ENCODE measurements at places on chromosomes 3 and 15.
A peak's percentile ranks its signal among the peaks of the same experiment; 100 is the strongest.

GRCh38 chr15:92706201-92706600 is 50.6 kb upstream of the FAM174B start:
- no peak for DNase-seq

DNA sequence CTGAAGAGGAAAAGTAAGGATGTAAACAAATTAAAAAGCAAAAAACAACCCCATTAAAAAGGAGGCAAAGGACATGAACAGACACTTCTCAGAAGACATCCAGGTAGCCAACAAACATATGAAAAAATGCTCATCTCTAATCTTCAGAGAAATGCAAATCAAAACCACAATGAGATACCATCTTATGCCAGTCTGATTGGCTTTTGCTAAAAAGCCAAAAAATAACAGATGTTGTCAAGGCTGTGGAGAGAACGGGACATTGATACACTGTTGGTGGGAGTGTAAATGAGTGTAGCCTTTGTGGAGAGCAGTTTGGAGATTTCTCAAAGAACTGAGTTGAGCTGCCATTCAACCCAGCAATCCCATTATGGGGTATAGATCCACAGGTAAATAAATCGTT is 18.6 kb upstream of the RGMA start:
- no peak for DNase-seq

GRCh38 chr3:4948395-4948794 is 30.8 kb upstream of the BHLHE40 start:
- no peak for DNase-seq

- DNase-seq: no peak
These were observed 81.9 kb downstream of the PDE8A start for GRCh38 chr15:85063522-85064079.

GRCh38 chr3:15102256-15102655 is 3.3 kb upstream of the RBSN start:
- no peak for DNase-seq

DNA sequence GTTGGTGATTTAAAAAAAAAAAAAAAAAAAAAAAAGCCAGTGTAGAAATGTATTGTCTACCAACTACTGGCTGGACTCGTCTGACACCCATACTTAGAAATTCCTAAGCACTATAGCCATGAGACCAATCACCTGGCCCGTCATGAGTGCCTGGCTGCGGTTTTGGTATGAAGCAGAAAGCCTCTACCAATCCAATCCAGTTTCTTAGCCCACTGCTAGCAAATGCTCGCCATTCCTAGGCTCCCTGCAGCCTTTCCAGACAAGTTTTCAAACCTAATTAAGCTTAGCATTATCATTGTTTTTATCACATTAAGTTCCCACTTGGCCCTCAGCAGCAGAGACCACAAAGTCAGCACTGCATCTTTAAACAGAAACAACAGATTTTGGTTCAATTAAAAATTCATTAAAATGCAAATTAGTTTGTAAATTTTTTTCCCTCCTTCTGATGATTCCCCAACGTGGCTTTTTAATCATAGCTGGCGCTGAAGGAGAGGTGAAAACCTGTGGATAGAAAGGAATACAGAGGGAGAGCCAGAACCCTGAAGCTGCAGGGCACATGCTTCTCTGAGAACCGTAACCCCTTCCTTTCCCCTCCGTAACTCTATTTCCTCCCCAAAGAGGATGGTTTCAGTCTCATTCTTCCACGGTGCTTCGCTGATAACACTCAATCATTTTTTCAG is 32.2 kb upstream of the ST8SIA2 start:
- DNase-seq: no peak

DNA sequence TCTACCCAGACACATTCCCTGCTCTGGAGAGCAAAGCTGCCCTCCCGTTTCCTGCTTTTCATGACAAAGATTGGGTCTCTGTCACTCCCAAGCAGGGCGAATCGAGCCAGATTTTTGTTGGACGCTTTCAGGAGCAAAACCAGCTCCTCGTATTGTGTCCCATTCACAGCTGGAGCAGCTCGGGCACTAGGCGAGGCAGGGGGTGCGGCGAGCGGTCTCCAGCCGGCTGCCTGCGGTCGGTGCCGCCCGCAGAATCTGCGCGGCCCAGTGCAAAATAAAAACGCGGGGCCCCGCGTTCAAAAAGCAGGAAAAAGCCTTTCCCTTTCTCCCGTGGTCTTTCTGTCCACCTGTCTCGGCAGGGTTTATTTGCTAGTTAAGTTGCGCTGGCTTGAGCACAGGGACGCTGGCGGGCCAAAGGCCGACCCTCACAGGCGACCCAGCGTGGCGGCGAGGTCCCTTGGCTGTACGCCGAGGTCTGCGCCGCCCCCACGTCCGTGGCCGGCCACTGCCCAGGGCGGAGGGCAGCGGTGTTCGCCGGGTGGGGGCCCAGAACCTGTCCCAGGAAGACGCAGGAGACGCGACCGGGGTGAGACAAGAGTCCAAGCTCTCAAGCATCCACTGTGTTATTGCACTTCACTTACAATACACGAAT is 71.2 kb downstream of the CYP19A1 start:
- DNase-seq: no peak

DNA sequence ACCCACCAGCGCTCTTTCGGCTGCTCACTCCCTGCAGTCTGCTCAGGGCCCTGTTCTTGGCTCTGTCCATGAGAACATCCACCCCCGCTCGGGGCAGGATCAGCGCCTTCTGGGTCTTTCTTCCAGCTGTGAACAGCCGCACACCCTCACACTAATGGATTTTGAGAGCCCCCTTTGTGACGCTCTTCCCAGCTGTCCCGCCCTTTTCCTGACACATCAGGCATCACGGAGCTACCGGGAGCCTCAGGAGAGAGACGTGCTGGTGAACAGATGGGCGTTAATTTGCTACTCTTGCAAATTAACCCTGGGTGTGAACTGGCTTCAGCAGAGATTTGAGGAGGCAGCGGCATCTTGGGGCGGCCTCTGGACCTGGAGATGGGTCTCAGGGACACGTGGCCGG is 113.0 kb downstream of the TMEM266 start:
- DNase-seq: peak; percentile 58

- no peak for DNase-seq
These were observed 109.4 kb upstream of the SAMMSON start for GRCh38 chr3:69890084-69890483.

- no peak for DNase-seq
These were observed 11.5 kb upstream of the SPPL2A start for GRCh38 chr15:50777042-50777441.

DNA sequence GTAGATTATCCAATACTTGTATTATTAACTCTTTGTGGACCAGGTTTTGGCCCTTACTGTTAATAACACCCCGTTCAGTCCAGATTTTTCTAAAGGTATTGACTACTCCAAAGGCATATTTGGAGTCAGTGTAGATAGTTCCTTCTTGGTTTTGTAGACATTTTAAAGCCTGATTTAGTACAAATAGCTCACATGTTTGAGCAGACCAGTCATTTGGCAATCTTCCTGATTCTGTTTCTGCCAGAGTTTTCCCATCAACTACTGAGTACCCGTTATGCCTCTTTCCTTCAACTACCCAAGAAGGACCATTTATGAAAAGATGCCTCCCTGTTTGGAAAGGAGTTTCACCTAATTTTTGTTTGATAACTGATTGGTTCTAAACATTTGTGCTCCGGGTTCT is 82.0 kb downstream of the CHCHD4 start:
- no peak for DNase-seq

DNA sequence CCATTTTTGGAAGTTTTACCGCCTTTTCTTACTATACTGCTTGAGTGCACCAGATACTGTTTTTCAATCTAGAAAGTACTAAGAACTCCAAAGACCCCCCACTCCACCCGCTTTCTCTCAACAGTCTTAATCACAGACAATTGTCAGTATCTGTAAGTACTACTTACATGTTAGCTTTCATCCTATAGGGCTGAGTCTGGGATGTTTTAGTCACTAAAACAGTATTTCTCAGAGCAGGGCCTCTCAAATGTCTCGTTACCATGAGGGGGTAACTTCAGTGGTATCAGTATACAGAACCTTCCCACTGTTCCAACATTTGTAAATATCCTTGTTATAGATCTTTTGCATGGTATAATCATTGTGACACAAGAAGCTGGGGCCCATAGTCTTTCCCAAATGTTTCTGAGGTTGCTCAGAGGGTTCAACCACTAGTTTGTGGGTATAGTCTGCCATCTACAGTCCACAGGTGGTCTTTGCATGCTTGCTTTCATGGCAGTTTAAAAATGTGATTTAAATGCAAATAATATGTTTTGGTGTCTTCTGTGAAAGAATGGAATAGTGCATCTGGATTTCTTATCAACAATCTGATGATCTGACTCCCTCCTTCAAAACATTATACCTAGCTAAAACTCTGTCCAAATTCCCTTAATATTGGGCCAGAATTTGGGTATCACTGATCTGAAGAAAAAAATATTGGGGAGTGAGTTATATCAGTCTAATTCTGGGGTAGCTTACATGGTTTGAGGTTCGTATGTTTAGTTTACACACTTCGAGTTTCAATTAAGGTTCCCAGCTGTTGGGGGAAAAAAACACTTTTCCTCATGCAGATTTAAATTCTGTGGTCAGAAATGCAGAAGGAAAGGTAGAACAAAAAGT is 18.0 kb upstream of the DNAJC13 start:
- DNase-seq: peak; percentile 37

DNA sequence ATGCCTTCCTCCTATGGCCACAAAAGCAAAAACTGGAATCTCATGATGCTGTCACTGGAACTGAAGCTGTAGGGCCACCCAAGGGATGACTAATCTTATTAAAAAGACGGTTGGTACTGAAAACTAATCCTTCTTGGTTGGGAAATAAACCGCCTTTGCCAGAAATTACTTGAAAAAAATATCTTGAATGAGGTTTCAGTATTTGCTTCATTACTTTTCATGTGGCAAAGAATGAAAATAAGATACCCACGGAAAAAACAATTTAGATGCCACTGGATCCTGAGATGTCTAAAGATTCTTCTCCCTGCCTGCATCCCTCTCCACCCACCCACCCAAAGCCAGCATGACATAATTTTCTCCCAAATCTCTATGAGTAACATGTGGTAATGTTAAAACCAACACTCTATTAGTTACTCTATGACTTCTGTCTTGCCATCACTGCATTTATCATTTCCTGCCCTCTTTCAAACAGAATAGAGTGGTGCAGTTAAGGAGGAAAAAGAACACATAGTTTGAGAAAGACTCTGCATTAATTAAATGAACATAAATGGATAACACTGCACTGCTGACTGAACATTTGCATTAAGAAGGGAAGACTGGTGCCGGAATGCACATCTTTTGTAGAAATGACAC is 111.8 kb upstream of the DPH6 start:
- no peak for DNase-seq

GRCh38 chr15:70247281-70247680 is 149.6 kb upstream of the TLE3 start:
- DNase-seq: no peak

GRCh38 chr15:89326316-89326715 is 8.3 kb downstream of the POLG start:
- no peak for DNase-seq

DNA sequence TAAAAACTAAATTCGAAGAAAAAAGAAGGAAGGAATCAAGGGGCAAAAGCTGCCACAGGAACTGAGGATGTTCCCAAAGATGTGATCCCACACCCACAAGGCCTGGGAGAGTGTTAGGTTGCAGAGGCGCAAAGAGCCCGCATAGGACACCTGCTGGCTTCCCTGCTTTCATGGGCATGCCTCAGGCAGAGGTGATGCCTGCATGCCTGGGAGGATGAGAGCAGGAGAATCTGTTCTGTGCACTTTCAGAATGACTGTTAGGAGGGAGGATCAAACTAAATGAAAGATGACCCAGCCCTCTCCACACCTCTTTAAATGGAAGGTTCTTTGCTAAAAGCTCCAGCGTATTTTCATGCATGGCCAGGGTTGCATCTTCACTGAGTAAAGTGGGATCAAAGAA is 162.4 kb downstream of the PLCL2 start:
- DNase-seq: no peak

- DNase-seq: no peak
These were observed 14.8 kb upstream of the SH3BP5 start for GRCh38 chr3:15347063-15347736.

- DNase-seq: peak; percentile 33
These were observed 5.9 kb upstream of the ADGRG7 start for GRCh38 chr3:100603469-100603868.

GRCh38 chr3:126551121-126551838 is 7.5 kb downstream of the C3orf22 start:
- DNase-seq: peak; percentile 3

GRCh38 chr15:89023311-89023961 is 64.8 kb upstream of the ABHD2 start:
- no peak for DNase-seq

DNA sequence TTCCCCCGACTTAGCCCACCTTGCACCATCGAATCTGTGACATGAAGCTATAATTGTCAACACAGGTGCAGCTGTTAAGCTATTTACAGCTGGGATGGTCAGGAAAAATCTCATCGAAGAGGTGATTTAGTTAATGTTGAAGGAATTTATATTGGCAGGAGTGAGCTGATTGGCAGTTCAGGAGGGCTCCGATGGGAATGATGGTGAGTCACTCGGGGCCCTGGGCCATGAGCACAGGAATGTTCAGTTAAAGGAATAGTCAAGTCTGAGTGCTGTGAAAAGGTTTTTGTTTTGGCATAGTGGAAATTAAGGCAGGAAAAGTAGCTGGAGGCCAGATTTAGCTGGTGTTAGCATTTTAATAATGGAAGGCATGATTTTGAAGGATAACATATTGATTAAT is 95.7 kb downstream of the OXSM start:
- no peak for DNase-seq

DNA sequence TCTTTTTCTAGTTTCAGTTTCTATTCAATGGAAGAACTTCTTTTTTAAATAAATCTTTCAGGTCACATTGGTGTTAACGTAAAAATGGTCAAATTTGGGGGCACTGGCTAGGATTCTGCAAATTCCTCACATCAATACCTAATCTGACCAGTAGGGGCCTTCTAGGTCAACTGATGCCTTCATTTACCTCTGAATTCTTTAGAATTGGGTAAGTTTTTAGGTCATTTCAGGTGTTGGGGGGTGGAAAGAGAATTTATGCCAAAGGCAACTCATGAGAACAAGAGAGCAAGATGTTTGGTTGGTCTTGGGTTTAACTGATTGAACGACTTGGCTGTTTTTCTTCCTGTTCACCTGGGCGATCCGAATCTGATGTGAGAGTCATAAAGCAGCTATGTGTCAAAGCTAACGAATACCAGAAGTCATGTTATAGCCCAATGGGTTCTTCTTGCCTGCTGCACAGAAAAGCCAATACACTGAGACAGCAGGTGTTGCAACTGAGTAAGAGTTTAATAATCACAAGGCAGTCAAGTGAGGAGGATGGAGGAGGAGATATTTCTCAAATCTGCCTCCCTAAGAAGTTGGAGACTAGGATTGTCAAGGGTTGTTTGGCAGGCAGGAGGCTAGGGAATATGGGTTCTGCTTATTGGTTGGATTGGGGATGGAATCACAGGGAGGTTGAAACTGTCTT is 15.3 kb downstream of the LRRC49 start:
- no peak for DNase-seq
